ENCODE measurements at places on chromosomes 2 and 18.

DNA sequence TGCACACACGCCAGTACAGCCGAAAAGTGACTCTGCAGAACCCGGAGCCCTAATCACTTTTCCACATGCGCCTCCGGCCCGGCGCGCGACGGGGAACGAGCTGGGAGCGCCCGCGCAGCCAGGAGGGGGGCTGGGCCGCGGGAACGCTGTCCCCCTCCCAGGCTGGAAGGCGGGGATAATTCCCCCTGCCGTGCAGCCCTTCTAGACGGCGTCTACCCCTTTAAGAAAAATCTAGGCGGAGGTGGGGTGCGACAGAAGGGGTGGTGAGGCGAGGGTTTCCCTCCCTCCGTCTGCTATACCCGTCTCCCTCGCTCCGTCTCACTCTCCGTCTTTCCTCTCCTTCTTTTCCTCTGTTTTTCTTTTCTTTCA, 2.4 kb downstream of the CYP26B1 start:
- DNase-seq, result no peak

- no peak for DNase-seq
These were observed 58.3 kb upstream of the UPP2 start for GRCh38 chr2:158043181-158043948.

GRCh38 chr2:144914622-144915318, 394.9 kb upstream of the ZEB2 start:
- no peak for DNase-seq

- no peak for DNase-seq
These were observed 216.0 kb downstream of the DSEL start for GRCh38 chr18:67300498-67300897.

DNA sequence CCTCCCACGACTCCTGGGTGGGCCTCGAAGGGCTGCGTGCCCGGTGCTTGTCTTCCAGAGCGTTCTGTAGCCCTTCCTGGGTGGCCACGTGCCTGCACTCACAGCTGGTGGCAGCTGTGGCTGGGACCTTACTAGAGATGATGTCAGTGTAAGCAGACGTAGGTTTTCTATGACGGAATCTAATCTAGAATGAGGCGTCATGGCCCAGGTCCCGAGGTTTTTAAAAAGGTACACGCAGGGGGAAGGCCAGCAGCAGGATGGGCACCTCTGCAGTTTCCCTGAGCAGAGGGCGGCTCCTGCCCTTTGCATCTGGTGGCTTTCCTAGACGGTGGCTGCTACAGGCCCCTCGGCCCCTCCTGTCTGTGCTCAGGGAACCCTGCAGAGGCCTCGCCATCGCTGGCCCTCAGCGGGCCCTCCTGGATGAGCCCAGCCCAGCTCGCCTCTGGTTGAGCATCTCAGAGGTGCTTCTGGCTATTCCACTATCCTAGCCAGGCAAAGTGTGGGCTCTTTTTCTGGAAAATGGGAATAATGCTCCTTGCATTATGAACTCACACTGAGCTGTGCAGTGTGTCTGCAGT, 49.6 kb upstream of the PXDN start:
- DNase-seq, result no peak

DNA sequence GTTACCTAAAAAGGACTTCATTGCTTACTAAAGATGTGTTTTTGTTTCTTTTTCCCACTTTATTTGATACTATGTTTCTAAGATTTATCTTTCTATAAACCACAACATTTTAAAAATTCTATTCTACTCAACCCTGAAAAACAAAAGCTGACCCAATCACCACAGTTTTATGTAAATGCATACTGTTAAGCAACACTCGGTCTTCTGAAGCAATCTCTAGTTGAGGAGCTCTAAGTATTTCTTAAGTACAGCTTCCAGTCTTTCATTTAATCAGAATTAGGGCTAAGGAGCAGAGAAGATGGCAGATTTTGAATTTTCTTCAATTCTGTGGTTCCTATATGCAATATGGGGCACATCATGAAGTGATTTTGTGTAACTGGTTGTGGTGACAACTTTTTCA, 72.2 kb upstream of the SLC4A10 start:
- no peak for DNase-seq

DNA sequence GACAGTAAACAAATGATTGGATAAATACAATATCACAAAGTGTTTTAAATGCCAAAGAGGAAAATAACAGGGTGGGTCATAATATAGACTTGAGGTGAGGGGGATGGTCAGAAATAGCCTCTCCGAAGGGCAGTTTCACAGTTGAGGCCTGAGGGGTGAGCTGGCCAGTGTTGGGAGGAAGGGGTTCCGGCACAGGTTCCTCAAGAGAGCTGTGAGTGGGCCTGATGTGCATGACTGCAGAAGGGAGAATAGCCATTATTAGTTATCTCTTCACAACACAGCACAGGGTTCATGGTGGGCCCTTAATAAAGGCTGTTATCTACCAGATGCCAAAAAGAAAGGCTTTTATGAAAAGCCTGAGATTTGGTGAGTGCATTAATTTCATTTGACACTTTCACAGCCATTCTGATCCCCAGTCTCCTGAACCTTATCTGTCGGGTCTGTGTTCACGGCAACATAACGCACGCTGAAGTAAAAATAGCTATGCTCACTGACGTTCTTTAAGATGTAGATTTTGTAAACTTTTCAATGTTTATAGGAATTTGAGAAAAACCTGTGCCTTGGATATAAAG, 39.6 kb downstream of the POLR1A start:
- DNase-seq, result no peak

DNA sequence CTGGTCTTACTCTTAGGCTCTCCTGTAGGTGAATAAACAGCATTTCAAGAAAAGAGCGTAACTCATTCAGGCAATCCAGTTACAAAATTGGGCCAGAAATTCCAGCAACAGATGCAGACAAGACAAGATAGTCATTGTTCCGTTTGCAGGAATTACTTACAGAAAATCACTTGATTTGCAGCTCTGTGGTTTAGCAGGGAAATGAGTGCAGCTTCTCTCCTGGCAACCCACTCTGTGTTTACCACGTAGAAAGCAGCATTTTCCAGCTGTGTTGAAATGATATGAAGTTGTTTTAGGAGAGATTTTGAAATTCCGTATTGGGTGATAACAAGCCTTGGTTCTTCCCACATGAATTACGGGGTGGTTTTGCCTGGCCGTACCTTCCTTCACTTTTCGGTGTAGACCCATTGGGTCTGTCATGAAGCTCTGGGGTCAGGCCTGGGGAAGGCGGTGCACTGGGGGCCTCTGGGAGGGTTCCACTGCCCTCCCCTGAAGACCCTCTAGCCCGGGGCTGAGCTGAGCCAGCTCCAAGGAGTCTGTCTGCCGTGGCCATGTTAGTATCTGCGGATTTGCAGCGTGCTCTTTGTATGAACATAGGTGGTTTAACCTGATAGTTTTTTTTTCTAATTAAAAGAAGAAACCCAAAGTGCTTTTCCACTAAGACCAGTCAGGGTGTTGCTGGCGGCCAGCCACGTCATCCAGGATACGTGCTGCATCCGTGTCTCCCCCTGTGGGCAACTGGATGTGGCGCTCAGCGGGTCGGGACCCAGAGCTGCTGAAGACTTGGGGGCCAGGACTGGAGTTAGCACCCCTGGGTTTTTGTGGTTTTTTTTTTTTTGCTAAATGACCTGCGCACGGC, 58.9 kb upstream of the KCNG2 start:
- DNase-seq, result no peak

GRCh38 chr2:71829008-71829407, 318.7 kb downstream of the CYP26B1 start:
- no peak for DNase-seq

DNA sequence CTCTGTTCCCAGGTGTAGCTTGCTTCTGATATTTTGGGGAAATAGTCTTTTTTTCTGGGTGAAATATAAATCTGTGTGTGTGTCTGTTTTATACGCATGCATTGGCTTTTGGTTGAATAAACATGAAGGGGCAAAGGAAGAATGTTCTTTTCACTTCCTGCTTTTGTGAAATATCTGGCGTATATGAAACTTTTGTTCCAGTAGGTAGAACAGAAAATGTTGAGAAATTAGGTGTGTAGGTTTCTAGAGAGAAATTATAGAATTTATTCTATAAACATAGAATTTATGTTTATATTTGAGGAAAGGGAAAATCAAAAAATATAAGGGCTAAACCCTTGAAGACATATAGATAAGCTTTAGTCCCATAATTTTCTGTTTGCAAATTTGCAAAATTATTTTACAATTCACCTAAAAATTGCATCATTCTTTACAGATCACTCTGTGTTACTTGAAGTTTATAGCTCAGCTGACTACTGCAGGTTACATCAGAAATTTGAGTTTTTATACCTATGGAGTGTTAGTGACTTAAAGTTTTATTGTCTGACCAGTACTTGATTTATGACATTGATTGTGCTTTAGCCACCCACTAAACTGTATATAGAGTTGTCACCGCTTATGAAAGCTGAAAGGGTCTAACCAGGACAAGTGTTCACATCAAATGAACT, 116.1 kb downstream of the FAM117B start:
- DNase-seq, result no peak

- no peak for DNase-seq
These were observed at the start of gene BOLL for GRCh38 chr2:197784956-197785941. TSS of gene BOLL (minus strand) at chr2:197785319. CDS start at chr2:197781850, 3,469 bp downstream.

GRCh38 chr2:11677136-11678055, 7.4 kb upstream of the NTSR2 start:
- no peak for DNase-seq

- DNase-seq, result no peak
These were observed 31.9 kb downstream of the KIDINS220 start for GRCh38 chr2:8805278-8806210.

GRCh38 chr2:68769586-68770270, 35.1 kb downstream of the ARHGAP25 start:
- no peak for DNase-seq

DNA sequence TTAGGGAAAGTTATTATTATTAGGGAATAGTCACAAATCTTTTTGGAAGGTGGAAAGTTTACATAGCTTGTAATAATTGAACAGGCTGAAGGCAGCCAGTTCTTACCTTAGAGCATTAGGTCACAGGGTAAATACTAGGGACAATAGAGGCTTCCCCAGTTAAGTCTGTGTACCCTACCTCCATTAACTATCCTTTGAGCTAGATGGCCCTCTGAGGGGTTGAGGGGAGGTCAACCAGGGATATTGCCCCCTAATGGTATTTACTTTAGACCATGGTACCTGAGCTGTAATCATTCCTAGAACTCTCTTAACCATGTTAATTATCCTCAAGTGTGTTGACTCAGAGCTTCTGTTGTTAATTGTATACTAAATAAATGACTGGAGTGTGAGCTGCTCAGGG, 120.5 kb upstream of the SCN7A start:
- no peak for DNase-seq

- no peak for DNase-seq
These were observed 139.0 kb downstream of the MBP start for GRCh38 chr18:76993573-76993972.

DNA sequence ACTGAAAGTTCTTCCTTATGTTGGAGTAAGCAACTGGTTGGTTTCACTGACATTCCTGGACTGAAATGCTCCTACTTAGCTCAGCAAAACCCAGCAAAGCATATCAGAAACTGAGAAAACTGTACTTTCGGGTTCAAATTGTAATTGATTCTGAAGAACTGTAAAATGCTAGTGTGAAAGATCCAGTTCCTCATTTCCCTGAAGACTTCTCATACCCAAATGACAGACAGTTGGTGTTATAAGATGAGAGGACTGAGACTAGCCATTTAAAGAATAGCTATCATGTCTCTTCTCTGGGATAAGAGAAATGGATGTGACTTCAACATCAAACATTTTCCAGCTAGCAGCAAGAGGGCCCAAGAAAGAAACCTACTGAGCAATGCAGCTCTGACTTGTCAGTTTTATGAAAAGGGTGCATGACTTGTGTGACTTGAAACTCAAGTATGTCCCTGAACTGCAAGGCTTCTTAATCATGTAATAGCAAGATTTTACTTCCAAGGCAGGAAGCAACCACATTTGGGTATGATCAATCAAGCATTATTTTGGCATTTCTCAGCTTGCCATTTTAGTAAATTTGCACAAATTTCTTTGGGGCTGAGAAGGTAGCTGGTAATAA, 420.3 kb upstream of the MMADHC start:
- no peak for DNase-seq

DNA sequence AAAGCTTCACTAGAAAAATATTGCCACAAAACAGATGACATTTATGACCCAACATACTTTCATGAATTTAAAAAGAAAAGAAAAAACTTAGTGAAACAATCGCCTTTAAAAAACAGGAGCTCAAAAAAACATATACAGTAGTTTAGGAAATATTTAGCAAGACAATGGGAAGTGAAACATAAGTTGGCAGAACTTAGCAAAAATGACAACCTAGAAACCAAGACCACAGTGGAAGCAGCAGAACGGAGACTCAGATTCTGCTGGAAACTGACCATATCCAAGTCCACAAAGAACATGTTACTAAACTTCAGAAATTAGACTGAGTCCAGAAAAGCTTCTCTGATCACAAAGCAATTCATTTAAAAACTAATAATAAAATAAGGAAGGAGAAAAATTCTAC, 41.8 kb upstream of the CTAGE1 start:
- DNase-seq, result no peak

- DNase-seq, result no peak
These were observed 44.5 kb downstream of the SOCS6 start for GRCh38 chr18:70333316-70333715.

- DNase-seq, result no peak
These were observed 121.2 kb upstream of the LINC00305 start for GRCh38 chr18:64270121-64270520.

DNA sequence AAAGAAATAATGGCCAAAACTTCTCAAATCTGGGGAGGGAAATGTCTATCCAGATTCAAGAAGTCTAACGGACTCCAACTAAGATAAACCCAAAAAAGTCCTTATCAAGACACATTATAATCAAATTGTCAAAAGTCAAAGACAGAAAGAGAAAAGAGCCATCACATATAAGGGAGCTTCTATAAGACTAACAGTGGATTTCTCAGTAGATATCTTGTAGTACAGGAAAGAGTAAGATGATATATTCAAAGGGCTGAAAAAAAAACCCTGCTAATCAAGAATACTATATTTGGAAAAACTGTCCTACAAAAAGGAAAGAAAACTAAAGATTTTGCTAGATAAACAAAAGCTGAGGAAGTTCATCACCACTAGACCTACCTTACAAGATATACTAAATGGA, 35.4 kb downstream of the TMEM247 start:
- DNase-seq, result no peak

- DNase-seq, result no peak
These were observed 180.4 kb downstream of the CYRIA start for GRCh38 chr2:16485251-16485650.

- DNase-seq, result no peak
These were observed 517.0 kb downstream of the PTPRM start for GRCh38 chr18:8084160-8084559.

All from epithelial cell of prostate (primary cell).